ENCODE measurements at places on chromosomes 16 and 17.

DNA sequence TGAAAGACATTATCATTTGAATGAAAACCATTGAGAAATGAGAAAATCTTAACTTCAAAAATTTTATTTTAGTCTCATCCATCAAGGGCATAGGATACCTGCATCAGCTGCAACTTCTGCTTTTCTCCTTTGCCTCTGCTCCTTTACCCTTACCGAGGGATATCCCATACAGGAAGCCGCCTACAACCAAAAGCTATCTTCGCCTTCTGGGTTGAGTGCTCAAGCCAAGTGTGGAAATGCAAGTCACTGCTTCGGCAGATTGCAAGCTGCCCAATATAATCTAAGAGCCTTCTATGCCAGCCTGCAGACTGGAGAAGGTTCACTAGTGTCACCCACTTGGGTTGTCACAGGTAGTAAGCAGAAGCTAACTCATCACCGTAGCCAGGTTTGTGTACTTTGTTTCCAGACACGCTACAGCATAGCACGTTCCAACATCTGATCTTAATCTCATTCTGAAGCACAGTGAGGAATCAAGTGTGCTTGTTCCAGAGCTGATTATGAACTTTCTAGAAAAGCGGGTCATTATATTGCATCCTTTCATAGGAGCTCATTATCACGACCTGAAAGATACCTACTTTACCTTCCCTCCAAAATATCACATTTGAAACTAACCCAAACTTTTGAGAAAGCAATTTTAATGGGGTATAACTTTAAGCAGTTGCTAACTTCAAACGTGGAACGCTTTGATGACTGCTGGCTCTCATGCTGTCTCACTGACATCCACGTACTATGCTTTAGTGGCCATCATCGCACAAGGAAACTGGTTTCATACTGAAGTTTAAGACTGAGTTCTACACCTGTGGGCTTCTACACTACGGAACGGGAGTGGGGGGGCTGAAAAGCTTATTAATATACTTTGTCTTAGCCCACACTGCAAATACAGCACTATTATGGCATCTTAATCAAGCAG is 8.0 kb upstream of the UNK start:
- DNase-seq = no peak

GRCh38 chr16:65070831-65071432 is 50.9 kb downstream of the CDH11 start:
- DNase-seq = no peak

GRCh38 chr17:76419576-76420260 is 33.2 kb downstream of the UBE2O start:
- DNase-seq = no peak

GRCh38 chr17:81533339-81534141 is 5.4 kb downstream of the FSCN2 start:
- DNase-seq = no peak

DNA sequence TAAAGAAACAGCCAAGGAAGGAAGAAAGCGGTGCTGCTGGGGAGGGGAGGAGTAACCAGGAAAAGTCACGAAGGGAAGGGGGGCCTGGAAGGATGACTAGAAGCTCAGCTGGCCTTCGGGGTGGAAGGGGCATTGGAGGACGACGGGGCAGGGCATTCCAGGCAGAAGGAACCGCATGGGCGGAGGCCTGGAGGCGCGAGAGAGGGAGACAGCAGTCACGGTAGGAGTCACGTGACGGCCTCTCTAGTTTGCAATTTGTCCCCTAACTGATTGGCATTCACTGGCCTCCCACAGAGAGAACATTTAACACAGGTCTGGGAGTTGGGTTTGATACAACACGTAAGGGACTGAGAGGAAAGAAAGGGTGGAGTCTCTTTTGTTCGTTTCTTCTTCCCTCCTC is 63.9 kb downstream of the RTN4RL1 start:
- DNase-seq = no peak

- no peak for DNase-seq
These were observed 56.2 kb upstream of the CRISPLD2 start for GRCh38 chr16:84763629-84764028.

GRCh38 chr17:55198690-55199370 is 65.9 kb upstream of the HLF start:
- DNase-seq = no peak

DNA sequence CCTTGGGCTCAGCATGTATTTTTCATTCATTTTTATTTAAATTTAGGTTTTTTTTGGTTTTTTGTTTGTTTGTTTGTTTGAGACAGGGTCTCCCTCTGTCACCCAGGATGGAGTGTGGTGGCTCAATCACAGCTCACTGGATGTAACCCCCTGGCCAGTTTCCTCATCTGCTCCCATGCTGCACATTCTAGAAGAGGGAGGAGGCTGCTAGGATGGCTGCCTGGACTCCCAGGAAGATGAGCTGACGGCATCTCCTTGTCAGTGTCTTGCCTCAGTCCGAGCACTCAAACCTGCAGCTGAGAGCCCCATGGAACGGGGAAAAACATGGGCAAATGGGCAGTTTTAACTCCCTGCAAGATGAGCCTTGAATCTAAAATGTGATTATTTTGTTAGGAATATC is 7.5 kb downstream of the MEAK7 start:
- no peak for DNase-seq

- no peak for DNase-seq
These were observed 10.3 kb downstream of the NDUFAF8 start for GRCh38 chr17:81249223-81250040.

DNA sequence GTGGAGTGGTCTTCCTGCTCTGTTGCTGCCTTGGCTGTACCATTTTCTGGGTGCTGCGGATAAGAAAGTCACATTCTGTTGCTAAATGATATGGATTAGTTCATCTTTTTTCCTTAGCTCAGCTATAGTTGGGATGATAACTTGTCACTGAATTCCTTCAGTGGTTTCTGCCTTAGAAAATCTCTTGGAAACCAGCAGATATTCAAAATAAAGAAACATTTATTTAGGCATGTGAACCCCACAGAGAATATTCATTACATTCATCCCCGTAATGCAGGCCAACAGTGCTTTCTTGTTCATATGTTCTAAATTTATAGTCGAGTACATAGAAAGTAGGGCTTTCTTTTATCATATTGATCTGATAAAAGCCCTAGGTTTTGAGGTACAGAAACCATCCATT is 151.3 kb downstream of the CYB561 start:
- no peak for DNase-seq

GRCh38 chr16:58378401-58378800 is 13.9 kb upstream of the GINS3 start:
- DNase-seq = no peak

DNA sequence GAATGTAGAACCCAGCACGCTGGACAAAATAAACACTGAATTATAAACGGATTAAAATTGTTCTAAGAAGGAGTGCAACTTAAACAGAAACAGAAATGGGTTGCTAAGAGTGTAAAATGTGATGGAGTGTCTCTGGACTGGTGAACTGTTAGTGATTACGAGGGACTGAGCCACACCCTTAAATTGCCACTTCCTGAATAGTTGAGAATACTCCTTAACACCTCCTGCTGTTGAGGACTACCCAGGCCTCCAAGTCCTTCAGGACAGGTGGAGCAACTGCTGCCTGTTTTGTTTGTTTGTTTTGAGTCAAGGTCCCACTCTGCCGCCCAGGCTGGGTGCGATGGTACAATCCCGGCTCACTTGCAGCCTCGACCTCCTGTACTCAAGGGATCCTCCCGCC is 25.8 kb upstream of the IRF8 start:
- DNase-seq = no peak
